ENCODE measurements at places on chromosomes 4 and X.

DNA sequence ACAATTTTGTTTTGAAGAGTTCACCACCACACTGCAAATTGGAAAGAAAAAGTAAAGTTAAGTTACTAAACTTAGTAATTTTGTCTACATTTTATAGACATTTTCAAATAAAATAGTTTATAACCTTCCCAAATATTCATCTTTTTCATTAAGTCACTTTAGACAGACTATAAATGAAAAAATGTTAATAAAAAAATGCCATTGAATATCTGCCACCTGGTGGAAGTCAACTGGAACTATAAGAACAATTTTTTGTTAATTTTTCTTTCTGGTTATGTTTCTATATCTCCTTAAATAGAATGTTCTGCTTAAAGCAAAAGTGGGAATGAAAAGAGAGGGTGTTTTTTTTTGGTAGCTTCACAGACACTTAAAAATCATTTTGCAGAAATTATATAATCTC, 534.4 kb upstream of the PCDH10 start:
- peak; percentile 20 for DNase-seq

GRCh38 chr4:26404743-26405206, 84.0 kb downstream of the RBPJ start:
- DNase-seq, result no peak

- DNase-seq, result no peak
Observed at GRCh38 chrX:10089378-10089795, 67.4 kb upstream of the CLCN4 start.

DNA sequence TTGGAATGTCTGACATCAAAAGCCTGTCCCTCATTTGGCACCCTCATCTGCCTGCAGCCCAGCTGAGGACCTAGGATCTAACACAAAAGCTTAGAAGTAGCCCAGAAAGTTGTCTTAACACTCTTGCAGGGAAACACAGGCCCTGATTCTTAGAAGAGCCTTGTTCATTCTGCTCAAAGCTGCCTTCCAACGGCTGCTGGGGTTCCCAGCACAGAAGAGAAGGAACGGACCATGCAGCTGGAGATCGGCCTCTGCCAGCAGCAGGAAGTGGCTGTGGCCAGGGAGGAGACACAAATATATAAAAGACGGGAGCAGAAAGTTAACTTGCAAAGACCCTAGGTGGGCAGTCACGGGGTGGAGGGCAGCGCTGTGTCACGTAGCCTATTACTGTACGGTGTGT, 20.4 kb downstream of the PRPS2 start:
- DNase-seq, result no peak

DNA sequence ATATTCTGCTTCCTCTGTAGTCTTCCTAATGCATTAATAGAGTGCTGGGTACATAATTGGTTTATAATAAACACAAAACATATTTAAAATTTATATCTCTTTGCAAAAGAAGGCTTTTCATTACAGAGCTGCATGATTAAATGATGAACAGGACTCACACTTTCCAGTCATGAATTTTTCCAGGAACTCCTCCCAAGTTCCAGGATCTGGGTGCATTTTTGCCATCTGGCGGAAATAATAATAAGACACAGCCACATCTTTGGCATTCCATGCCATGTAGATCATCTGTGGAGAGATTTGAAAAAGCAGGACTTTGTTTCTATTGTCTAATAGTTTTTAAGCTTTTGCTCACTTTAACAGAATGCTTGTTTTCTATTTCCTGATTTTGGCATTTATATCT, 40.2 kb upstream of the SULT1B1 start:
- DNase-seq, result peak; percentile 21

GRCh38 chr4:67499799-67500198, 45.5 kb downstream of the CENPC start:
- DNase-seq, result no peak

DNA sequence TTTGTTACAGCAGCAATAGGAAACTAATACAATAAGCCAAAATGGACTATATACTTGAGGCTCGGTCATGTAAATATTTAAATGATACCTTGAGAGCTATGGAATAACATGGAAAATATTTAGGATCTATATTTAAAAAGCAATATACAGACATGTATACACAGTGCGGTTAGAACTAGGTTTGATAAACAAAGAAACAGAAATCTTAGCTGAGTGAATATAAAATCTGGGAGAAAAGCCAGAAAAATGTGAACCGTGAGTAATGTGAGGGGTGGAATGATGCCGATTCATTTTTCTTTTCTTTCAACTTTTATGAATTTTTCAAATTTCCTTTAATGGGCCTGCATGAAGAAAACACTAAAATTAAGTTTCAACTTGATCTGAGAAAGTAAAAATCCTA, 104.1 kb downstream of the ATXN3L start:
- DNase-seq, result no peak

DNA sequence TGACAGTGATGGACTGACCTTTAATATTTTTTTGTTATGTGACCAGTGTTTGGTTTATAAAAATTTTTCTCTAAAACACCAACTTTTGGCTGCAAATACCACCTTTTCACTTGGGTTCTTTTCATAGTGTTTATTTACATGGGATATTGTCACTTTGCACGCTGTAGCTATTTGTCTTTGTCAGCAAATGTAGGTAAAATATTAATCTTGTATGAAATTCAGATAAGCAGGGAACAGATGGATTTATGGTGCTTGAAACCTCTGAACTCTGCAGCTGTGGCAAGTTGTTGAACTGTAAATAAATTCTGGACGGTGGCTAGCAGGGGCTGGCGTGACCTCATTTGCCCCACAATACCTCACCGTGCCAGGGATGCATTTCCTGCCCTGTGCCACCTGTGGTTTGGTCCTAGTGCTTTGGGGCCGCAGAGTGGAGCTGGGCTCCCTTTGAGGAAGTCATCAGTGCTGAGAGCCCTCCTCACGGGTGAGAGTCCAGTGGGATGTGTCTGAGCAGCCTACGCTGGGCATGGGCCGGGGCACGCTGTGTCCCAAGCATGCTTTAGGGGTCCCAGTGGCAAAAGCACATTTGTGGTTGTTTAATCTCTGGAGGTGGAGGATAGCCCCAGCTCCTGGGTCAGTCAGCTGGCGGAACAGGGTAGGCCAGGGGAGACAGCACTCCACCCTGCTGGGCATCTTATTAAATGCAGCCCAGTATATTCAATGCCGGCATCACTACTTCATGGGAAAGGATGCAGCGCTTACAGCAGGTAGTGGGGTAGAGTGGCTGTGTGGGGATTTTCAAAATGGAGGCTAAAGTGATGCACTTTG, 108.6 kb downstream of the TBL1X start:
- no peak for DNase-seq

DNA sequence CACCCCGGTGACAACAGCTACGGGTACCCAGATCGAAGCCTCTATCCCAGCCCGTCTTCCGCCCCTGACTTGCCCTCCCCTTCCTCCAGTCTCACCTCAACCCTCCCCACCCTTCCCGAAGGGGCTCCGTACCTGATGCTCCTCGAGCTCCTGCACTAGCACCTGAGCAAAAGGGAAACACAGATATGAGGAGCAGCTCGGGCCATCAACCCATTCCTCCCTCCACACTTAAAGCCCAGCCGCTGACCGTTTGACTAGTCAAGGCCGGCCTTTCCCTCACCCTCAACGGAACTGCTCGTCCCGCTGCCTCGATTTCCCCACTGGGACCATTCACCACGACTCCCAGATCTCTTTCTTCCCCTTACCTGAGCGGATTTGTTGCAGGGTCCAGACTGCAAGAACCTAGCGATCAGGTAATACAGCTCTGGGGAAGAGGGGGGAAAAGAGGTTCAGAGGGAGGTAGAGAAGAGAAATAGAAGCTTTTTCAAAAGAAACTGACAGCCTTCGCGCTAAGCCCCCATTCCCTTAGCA, 731 bp downstream of the BRWD3 start:
- no peak for DNase-seq

DNA sequence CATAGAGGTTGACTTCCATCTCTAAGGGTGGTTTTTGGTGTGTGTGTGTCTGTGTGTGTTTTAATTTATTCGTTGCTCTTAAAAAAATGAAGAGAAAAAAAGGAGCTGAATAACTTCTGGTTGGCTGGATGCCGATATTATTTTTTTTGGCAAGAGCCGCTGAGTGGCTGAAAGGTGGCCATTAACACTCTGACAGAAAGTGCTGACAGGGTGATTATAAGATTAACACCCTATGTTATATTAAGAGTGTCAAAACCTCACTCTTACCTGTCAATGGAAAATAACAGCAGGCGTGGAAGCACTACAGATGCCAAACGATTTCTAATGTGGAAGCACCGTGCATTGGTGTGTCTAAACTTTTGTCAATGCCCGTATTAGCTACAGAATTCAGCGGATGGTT, 622.5 kb downstream of the ANKRD50 start:
- DNase-seq, result no peak

GRCh38 chr4:107318078-107318477, 282.0 kb upstream of the DKK2 start:
- no peak for DNase-seq

GRCh38 chr4:52750819-52751486, at the start of gene ERVMER34-1:
TSS of gene ERVMER34-1 (minus strand) at chr4:52751425. CDS start at chr4:52745520, 5,905 bp downstream.
- DNase-seq, result no peak

- no peak for DNase-seq
Observed at GRCh38 chr4:138560448-138560847, 318.3 kb upstream of the SLC7A11 start.

GRCh38 chr4:156113138-156113765, 159.6 kb upstream of the CTSO start:
- no peak for DNase-seq

DNA sequence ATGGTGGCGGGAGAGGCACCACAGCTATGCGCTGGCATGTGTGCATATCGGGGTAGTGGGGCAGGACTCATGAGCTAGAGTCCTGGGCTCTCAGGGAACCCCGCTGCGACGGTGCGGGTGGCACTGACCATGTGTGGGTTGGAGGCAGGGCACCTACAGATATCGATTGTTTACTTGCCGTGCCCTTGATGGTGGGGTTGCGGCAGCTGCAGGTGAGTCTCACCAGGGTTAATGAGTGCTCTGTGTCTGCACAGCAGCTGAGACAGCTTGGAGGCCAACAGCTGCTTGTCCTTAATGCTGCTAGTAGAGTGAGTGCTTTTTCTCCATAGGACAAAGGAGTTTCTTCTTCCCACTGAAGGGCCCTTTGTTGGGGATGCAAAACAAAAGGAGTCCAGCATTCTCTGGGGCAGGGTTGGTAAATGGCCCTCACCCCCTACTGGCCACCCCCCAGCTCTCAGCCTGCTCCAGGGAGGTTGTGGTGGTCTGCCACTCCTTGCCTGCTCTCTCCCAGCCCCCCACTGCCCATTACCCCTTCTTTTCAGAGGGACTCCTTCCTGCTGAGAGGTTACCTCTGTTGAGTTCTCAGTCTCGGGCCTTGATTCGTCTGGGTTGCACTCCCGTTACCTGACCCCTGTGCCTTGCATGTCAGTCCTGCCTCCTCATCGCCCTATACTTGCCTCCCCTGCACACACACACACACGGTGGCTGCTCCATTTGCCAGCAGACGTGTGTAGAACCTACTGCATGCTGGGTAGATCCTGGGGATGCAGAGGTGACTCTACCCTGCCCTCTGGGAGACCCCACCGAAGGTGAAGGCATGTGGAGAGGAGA, 52.8 kb downstream of the TBC1D14 start:
- no peak for DNase-seq

GRCh38 chrX:132689612-132690563, 201.1 kb upstream of the MBNL3 start:
- peak; percentile 3 for DNase-seq

DNA sequence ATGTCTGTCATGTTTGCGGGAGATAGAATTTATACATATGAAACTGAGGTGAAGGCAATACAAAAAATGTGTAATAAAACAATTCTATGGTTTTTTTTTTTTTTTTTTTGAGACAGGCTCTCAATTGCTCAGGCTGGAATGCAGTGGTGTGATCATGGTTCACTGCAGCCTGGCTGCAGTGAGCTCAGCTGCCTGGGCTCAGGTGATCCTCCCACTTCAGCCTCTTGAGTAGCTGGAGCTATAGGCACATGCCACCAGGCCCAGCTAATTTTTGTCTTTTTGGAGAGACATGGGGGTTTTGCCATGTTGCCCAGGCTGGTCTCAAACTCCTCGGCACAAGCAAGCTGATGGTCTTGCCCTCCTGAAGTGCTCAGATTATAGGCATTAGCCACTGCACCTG, 10.1 kb downstream of the RADX start:
- no peak for DNase-seq

DNA sequence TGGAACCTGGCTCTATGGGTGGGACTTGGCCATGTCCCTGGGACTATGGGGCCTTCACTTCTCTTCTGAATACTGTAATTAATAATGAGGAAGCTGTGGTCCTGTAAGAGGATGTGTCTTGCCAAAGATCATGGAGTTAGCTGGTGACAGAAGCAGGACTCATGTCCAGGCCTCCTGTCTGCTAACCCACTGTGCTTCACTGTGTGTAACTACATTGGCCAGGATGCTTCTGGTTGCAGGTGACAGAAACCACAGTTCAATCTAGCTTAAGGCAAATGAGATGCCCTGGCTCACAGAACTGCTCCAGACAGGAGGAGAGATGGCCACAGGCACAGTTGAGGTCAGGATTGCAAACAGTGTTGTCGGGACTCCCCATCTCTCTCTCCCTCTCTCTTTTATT, 3.1 kb downstream of the MTMR1 start:
- no peak for DNase-seq

DNA sequence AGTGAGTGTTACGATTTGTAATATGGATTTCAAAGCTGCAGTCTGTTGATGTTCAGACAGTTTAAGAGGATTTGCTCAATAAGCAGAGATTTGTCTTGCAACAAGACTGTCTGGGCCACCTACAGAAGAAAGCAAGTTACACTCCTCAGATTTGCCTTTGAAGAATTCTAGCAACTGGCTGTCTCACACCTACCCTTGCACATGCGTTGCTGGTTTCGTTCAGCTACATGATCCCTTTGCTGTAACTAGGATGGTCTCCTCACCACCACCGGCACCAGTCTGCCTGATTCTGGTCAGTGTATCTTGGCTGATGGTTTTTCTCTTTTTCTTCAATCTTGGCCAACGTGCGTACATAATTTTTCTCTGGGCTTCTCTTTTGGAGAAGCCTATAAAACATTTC, 172.7 kb upstream of the LCORL start:
- DNase-seq, result no peak

- no peak for DNase-seq
Observed at GRCh38 chr4:124331781-124332180, 380.8 kb downstream of the ANKRD50 start.

DNA sequence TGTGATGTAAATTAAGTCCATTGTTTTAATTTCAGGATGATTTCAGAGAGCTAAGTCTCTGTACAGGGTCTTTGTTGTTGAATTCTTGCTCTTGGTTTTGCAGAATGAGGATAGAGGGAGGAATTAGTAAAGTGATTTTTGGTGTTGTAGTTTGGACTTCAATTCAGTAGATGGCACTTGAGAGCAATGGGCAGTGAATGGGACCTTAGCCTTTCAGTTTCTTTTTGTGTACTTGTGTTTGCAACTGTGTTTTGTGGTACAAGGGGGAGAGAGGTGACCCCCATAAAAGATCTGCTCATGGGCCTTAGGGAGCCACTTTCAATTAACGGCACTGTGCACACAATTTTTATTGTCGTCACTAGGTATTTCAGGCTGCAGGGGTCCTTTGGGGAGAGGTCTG, 340.0 kb downstream of the DCAF12L2 start:
- DNase-seq, result no peak

- DNase-seq, result no peak
Observed at GRCh38 chr4:48640225-48640624, 139.9 kb downstream of the FRYL start.

- peak; percentile 56 for DNase-seq
Observed at GRCh38 chrX:27583976-27584375, 6.2 kb upstream of the DCAF8L2 start.

GRCh38 chr4:77001907-77002306, 52.4 kb downstream of the SEPTIN11 start:
- DNase-seq, result peak; percentile 65

GRCh38 chr4:71405791-71406190, 67.0 kb downstream of the SLC4A4 start:
- DNase-seq, result no peak

- DNase-seq, result no peak
Observed at GRCh38 chr4:185718578-185719499, 93.2 kb downstream of the SORBS2 start.

Measured in COLO829 (cell line).